Cardiac muscle cell (in vitro differentiated cells and primary cell): ENCODE measurements at places on chromosomes 7 and 10. TPM values are rescaled to one million over a fixed set of nuclear protein-coding genes. Genes with fewer than 3 reads are reported as not detected.

Gene EEPD1
- 11.9 and 13.5 TPM in 2 replicates for total RNA-seq

Gene OPALIN
- not detected in 2 replicates for total RNA-seq

Gene ASZ1
- total RNA-seq = 0.18 TPM in 1 of 2 replicates, not detected in the other

Gene MICU1
- 53.2 and 54.1 TPM in 2 replicates for total RNA-seq

Gene ACTL6B
- not detected in 2 replicates for total RNA-seq

Gene CACNA2D1
- total RNA-seq = 11.8 and 20.3 TPM in 2 replicates

Gene TUBAL3
- not detected in 2 replicates for total RNA-seq

Gene HOXA1
- 0.42 and 0.85 TPM in 2 replicates for total RNA-seq

Gene KEL
- 6.3 and 9.3 TPM in 2 replicates for total RNA-seq

Gene NYAP1
- 9.0 and 13.0 TPM in 2 replicates for total RNA-seq

Gene CALCR
- not detected in 2 replicates for total RNA-seq

Gene PIK3CG
- 0.12 TPM in 1 of 2 replicates, not detected in the other for total RNA-seq

Gene SYT15B
- total RNA-seq = 0.04 TPM in 1 of 2 replicates, not detected in the other

Gene ATOH7
- total RNA-seq = 0.11 TPM in 1 of 2 replicates, not detected in the other

Gene STN1
- total RNA-seq = 39.5 and 44.7 TPM in 2 replicates

Gene PRKG1
- 4.5 and 13.3 TPM in 2 replicates for total RNA-seq

Gene WIPF3
- 1.3 and 2.8 TPM in 2 replicates for total RNA-seq

Gene CH25H
- not detected in 2 replicates for total RNA-seq

Gene PRKAR2B
- 42.3 and 56.3 TPM in 2 replicates for total RNA-seq

Gene SLC18A3
- total RNA-seq = not detected in 2 replicates

Gene CTTNBP2
- total RNA-seq = 21.8 and 51.2 TPM in 2 replicates

Gene ITIH5
- total RNA-seq = 0.11 and 0.60 TPM in 2 replicates

Gene IL15RA
- total RNA-seq = 0.21 and 0.27 TPM in 2 replicates

Gene INHBA
- 3.0 and 5.7 TPM in 2 replicates for total RNA-seq

Gene ARL5B
- total RNA-seq = 22.7 and 30.3 TPM in 2 replicates

Gene ZNF786
- total RNA-seq = 8.3 and 11.1 TPM in 2 replicates

Gene HOXA4
- 0.14 TPM in 1 of 2 replicates, not detected in the other for total RNA-seq

Gene HOXA10
- not detected in 2 replicates for total RNA-seq

Gene UCN3
- total RNA-seq = not detected in 2 replicates

Gene ANKRD1
- total RNA-seq = 32.7 and 39.1 TPM in 2 replicates

Gene SYT15
- total RNA-seq = 0.27 and 1.1 TPM in 2 replicates

Gene EVX1
- total RNA-seq = not detected in 2 replicates

Gene FFAR4
- not detected in 2 replicates for total RNA-seq

Gene TNPO3
- total RNA-seq = 26.9 and 31.1 TPM in 2 replicates

Gene RBM20
- 23.0 and 28.5 TPM in 2 replicates for total RNA-seq

Gene PON1
- total RNA-seq = not detected in 2 replicates

Gene IFIT1B
- not detected in 2 replicates for total RNA-seq

Gene SPAM1
- not detected in 2 replicates for total RNA-seq

Gene HTR5A
- not detected in 2 replicates for total RNA-seq

Gene PRLHR
- not detected in 2 replicates for total RNA-seq

Gene MEPCE
- 28.5 and 41.7 TPM in 2 replicates for total RNA-seq

Gene TMEM248
- total RNA-seq = 53.0 and 86.8 TPM in 2 replicates

Gene CASD1
- 24.5 and 38.9 TPM in 2 replicates for total RNA-seq

Gene VAX1
- not detected in 2 replicates for total RNA-seq
